ENCODE measurements at places on chromosomes 12 and 14.

GRCh38 chr12:128318946-128319345 lies 52.0 kb downstream of the TMEM132C start:
- no peak for DNase-seq

DNA sequence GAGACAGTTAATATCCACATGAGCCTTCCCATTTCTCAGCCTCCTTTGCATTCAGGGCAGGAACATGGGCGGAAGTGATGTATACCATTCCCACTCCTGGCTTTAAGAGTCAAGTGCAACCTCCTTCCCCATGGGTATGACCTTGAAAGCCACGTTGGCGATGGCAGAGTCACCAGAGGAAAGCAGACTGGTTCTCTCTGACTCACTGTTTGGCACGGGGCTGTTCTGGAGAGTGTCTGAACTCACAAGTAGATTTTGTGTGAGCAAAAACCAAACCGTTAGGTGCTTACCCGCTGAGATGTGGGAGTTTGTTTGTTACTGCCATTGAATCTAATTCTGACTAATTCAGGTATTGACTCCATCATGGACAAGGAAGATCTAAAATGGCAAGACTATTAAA lies 36.7 kb upstream of the PZP start:
- DNase-seq: no peak

GRCh38 chr14:80977221-80977620 lies 21.8 kb downstream of the TSHR start:
- DNase-seq: no peak

DNA sequence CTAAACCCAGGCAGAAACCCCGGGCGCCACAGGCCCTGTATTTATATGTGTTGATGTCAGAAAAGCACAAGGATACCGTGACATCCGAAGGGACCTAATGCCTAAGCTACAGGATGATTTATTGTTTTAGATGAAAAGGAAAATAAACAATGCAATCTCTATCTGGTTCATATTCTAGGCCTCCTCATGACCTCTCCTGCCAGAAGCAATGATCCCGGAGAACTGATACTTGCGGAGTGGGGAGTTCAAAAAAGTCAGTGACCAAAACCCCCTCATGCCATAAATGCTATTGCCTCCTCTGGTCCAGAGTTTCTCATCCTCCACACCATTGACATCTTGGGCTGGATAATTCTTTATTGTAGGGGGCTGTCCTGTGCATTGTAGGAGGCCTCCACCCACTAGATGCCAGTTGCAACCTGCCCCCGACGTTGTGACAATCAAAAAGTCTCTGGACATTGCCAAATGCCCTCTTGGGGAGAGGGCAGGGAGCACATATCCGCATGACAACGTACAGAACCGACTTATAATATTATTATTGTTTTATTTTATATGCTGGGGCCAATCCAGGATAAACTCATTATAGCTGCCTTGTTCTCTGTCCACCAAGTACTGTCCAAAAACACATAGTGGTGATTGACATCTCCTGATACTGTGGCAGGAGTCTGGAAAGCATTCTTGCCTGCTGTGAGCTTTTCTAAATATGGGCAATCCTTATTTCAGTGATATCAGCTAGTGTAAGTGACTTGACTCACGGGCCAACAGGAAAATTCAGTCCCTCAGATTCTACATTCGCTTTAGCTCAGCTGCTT lies 1.1 kb upstream of the CSRP2 start:
- no peak for DNase-seq

- DNase-seq: no peak
These were observed 326.2 kb upstream of the RGS6 start for GRCh38 chr14:71606064-71606463.

DNA sequence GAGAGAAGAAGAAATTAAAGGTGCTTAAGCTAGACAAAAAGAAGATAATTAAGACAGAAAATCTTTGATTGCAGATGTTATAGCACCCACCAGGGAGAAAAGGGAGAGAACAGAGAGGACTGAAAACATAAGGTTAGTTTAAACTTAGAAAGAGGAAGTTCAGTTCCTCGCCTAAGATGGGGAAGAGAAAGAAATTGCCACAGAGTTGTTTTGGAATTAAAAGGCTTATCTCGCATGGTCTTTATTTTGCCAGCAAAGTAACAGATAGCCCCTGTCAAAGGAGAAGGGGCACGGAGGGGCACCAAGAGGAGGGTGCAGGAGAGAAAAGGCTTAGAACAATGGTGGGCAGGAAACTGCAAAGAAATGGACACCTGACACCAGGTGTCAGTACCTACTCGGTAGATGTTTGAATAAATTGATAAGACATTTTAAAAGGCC lies 17.8 kb upstream of the OXA1L start:
- no peak for DNase-seq

DNA sequence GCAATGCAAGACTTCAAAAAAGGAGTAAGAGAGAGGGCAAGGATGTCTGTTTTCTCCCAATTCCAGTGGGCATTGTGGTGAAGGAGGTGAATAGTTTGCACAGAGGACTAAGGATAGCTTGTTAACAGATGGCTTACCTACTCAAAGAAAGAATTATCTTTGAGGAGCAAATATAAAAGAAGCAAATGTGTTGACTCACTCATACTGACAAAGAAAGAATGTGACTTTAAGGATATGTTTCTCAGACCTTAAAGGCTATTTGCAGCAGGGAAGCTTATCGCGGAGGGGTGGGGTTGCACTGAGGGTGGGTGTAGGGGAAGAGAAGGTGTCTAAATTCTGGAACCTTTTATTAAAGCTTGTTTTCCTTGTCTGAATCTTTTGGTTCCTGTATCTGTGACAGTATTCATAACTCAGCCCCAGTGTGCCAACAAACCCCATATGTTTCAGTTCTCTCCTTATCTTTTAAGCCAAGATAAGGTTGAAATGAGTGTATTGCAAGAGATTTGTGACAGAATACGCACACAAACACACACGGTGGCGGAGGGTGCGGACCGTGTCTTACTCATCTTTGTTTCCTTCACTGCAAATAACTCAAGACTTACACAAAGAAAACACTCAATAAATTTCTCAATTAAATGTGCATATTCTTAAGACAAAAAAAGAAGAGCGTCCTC lies 146.4 kb upstream of the ARID2 start:
- DNase-seq: no peak

DNA sequence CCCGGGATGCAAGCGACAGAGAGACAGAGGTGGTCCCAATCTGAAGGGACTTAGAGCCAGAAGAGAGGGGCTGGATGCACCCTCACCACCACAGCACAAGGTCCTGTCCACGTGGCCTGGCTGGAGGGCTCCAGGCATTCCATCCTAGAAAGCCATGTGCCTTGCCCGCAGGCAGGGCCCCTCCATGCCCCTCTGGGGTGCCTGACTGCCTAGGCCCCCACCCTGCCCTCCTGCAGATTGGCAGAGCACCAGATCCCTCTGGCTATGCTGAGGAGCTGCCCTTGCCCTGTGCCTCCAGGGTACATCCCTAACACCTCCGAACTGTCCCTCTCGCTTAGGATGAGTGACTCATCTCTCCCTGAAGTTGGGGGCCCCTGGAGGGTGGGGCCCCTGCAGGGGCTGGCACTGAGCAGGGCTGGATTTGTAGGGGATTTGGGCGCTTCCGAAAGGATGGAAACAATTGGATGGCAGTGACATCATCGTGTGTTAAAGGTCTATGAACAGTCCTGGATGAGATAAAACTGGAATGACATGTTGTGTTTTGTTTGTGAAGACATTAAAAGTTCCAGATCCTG lies 50.9 kb downstream of the CHGA start:
- no peak for DNase-seq
